ENCODE measurements at places on chromosomes 3 and 15.

GRCh38 chr15:93288728-93289294 is 199.8 kb upstream of the RGMA start:
- no peak for DNase-seq

GRCh38 chr15:66907826-66908743 is 157.3 kb upstream of the SMAD3 start:
- DNase-seq: no peak

DNA sequence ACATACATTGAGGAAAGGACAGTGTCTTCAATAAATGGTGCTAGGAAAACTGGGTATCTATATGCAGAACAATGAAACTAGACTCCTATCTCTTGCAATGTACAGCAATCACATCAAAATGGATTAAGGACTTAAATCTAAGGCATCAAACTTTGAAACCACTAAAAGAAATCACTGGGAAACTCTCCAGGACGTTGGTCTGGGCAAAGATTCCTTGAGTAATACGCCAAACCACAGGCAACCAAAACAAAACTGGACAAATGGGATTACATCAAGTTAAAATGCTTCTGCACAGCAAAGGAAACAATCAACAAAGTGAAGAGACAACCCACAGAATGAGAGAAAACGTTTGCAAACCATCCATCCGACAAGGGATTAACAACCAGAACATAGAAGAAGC is 14.5 kb downstream of the LAMP3 start:
- DNase-seq: no peak

- no peak for DNase-seq
Observed at GRCh38 chr3:197002701-197003454, 26.7 kb downstream of the MELTF start.

DNA sequence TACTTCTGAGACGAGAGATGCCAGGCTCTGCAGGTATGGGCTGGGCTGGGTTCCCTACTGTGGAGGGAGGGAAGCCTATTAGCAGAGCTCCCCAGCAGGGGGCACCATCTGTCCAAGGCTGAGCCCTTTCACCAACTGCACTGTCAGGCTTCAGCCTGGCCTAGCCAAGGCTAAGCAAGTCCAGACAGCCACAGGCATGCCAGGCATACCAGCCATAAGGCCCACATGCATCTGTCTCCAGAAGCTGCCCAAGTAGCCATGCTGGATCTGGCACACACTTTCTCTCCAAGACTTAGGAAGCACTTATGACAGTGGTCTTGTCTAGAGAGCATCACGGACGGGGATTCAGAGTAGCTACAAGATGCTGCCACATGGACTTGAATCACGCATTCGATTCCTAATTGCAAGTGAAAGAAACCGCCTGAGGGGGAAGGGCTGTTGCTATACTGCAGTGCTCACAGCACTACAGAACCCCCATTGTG is 28.3 kb downstream of the RUVBL1 start:
- DNase-seq: no peak

- DNase-seq: no peak
Observed at GRCh38 chr3:37605572-37606153, 256.0 kb upstream of the CTDSPL start.

DNA sequence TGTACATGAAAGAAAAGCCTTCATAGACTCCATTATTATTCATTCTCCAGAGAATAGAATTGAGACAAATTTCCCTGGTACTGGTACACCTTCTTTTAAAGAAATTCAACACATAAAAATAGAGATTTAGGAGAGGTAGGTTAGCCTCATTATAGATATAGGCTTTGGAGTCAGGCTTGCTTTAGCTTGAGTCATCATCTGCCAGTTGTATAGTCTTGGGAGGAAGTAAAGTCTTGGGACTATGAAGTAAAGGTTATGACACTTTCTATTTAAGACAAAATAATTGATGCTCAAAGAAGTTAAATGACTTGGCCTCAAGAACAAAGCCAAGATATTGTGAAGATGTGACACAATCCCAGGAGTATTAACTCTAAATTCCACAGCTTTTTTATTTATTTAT is 4.3 kb downstream of the HRG start:
- DNase-seq: no peak

DNA sequence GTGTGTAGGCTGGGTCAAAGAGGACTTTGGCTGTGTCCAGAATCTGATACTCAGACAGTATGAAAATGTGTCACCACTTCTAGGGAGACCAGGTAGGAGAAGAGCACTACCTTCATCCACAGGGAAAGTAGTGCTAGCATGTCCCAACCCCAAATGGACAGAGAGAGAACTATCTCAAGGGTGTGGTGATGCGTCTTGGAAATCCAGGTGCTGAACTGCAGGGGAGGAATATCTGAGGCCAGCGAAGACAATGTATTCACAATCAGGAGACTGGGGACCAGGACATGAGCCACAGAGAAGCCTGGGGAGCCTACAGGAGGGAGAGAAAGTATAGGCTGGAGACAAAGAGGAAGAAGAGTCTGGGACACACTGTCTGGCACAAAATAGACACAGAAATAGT is 152.0 kb upstream of the WNT5A start:
- DNase-seq: no peak

DNA sequence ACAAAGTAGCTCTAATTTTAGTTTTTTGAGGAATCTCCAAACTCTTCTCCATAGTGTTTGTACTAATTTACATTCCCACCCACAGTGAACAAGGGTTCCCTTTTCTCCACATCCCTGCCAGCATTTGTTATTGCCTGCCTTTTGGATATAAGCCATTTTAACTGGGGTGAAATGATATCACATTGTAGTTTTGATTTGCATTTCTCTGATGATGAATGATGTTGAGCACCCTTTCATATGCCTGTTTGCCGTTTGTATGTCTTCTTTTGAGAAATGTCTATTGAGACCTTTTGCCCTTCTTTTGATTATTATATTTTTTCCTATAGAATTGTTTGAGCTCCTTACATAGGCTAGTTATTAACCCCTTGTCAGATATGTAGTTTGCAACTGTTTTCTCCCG is 239.9 kb upstream of the TPM1 start:
- DNase-seq: no peak

DNA sequence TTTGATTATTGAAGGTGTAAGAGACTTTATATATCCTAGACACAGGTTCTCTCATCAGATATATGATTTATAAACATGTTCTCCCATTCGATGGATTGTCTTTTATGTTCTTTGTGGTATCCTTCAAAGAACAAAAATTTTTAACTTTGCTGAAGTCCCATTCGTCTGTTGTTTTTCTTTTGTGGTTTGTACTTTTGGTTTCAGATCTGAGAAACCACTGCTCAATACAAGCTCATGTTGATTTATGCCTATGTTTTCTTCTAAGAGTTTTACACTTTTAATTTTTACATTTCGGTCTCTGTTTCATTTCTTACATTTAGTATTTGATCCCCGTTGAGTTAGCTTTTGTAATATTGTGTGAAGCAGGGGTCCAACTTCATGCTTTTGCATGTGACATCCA is 103.3 kb upstream of the SPRED1 start:
- no peak for DNase-seq

GRCh38 chr3:63395960-63396359 is 117.9 kb downstream of the SYNPR start:
- no peak for DNase-seq

GRCh38 chr3:37347941-37348340 is 173.6 kb upstream of the LRRFIP2 start:
- no peak for DNase-seq

DNA sequence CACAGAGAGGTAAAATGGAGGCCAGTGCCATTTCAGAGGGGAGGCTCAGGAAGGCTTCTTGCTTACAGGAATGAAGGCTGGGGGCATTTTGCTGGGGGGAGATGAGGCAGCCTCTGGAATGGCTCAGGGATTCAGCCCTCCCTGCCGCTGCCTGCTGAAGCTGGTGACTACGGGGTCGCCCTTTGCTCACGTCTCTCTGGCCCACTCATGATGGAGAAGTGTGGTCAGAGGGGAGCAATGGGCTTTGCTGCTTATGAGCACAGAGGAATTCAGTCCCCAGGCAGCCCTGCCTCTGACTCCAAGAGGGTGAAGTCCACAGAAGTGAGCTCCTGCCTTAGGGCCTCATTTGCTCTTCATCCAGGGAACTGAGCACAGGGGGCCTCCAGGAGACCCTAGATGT is 39.9 kb downstream of the MESD start:
- DNase-seq: no peak

DNA sequence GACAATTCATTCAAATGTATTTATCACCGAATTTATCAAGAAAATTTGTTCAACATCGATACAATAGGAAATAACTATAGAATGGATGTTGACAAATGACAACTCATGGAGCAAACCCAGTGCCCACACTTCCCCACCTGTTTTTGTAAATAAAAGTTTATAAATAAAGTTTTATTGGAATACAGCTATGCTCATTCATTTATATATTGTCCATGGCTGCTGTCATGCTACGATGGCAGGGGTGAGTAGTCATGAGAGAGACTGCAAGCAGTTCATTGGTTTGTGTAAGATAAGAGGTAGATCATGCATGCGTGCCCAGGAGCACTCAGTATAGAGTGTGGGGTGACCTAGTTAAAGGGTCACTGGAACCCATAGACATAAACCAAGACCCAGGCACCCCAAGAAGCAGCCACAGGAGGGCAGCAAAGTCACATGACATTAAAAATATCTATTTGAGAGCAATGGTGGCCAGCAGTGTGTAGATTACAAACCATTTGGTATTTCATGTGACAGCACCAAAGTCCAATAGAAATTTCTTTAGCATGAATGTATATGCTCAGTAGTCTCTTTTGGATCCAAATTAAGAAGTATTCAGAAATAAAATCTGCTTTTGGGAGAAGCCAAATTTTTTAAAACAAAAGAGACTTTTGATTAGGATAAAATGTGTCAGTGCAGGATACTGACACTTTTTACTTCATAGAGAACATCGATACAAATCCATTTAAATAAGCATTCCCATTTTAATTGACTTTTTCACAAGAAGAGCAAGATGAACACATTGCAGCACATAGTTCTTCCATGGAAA is 794.8 kb downstream of the MCTP2 start:
- DNase-seq: peak; percentile 17

DNA sequence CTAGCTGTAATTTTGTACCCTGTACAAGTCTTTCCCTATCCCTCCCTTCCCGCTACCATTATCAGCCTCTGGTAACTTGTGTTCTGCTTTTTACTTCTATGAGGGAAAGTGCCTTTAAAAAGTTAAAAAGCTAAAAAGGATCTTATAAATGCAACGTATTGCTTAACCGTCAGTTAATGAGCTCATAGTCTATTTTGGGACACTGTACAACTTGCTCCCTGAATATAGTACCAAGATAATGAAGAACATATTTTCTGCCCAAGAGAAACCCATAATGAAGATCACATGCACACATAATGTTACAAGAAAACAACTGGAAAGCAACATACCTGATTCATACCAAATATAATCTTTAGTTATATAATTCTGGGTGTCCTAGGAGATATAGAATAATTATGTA is 22.6 kb downstream of the ZIC1 start:
- peak; percentile 58 for DNase-seq

DNA sequence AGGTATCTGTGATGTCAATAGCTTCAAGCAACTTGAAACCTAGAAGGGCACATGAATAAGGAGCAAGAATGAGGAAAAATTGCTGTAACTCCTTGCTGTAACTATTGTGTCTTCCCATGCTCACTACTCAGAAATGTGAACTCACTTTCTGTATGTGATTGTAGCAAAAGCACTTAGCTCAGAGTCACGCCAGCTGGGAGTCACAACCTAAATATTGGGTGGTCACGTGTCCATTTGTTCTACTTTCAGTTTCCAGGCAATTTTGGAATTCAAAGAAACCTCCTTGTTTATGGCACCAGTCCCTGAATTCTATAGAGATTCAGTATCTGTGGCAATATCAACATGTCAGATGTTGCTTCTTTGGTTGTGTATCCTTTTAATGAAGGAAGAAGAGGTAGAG is 241.6 kb upstream of the AZI2 start:
- no peak for DNase-seq

DNA sequence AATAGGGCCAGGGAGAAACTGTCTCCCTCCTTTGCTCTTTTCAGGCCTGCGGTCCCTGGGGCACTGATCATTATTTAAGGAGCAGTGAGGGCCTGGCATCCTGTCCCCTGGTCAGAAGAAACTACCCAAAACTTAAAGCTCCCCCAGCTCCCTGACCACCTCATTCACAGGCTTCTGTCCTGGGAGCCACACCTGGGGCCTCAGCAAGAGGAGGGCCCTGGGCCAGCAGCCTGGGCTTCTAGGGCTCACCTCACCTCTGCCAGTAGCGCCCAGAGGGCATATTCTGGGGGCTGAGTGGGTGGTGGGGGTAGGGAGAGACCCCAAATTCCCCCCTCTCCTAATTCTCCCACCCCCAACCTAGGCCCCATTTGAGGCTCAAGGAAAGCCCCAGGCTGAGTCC is 4.7 kb upstream of the GRM2 start:
- no peak for DNase-seq

GRCh38 chr3:165805946-165806561 is 31.2 kb downstream of the BCHE start:
- DNase-seq: no peak

GRCh38 chr3:119810018-119810435 is 28.1 kb downstream of the NR1I2 start:
- DNase-seq: no peak

DNA sequence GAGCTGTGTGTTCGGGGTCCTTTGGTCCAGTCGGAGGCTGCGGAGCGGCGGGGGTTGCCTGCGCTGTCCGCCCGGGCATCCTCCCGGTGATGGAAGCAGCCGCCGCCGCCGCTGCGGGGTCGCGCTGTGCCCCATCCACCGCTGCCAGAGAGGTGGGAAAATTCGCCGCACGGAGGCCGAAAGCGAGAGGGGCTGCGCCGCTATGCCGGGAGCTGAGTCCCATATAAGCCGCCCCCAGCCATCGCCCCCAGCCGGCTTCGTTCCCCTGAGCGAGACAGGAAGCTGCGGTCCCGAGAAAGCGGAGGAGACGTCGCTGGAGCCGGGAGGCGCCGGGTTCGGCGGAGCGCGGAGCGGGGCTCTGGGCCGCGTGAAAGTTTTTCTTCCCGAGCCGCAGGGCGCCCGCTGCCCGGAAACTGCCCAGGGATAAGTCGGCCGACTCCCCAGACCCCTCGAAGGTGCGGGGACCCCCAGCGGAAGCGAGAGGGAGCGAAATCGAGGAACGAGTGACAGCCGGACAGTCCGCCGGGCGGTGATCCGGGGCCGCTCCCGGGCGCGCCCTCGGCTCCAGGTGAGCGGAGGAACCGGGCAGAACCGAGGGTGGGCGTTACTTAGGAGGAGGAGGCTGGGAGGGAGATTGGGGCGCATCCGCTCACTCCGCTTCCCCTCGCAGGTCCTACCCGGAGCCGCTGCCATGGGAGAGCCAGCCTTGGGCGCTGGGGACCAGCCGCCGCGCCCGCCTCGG is 574 bp downstream of the CHST2 start:
- DNase-seq: no peak

- no peak for DNase-seq
Observed at GRCh38 chr3:48623851-48624547, 2.4 kb upstream of the TMEM89 start.
